SJSA1 (cell line): ENCODE measurements at places on chromosomes 5 and 9. TPM values are rescaled to one million over a fixed set of nuclear protein-coding genes. Genes with fewer than 3 reads are reported as not detected.

Gene MOB3B
- total RNA-seq = not detected in 2 replicates

Gene PTGES2
- 37.9 and 41.4 TPM in 2 replicates for total RNA-seq

DNA sequence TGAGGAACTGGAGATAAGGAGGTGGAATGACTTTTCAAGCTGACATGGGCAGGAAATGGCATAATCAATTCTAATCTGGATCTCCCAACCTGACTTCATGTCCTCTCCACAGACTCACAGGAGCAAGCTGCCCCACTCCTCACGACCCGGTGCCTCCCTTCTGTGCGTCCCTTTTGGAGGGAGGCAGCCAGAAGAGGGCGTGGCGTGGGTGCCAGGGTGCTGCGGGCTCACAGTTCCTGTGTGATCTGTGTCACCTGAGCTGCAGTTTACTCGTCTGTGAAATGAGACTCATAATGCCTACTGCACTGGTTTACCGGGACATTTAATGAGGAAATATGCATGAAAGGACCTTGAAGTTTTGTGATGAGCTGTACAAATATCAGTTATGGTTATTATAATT is 207.4 kb downstream of the DAB2IP start:
- H3K27me3 ChIP-seq = no peaks in the 10 kb centered on the region
- H3K4me3 ChIP-seq = no peak overlapping the region
- H3K36me3 ChIP-seq = no peaks in the 10 kb centered on the region

Gene ADGRD2
- not detected in 2 replicates for total RNA-seq

GRCh38 chr9:89347651-89348050 is 29.4 kb downstream of the SECISBP2 start:
- no peak overlapping the region for H3K27ac ChIP-seq
- DNase-seq = no peak
- H3K36me3 ChIP-seq = peaks cover 63% of the 10 kb centered on the region

DNA sequence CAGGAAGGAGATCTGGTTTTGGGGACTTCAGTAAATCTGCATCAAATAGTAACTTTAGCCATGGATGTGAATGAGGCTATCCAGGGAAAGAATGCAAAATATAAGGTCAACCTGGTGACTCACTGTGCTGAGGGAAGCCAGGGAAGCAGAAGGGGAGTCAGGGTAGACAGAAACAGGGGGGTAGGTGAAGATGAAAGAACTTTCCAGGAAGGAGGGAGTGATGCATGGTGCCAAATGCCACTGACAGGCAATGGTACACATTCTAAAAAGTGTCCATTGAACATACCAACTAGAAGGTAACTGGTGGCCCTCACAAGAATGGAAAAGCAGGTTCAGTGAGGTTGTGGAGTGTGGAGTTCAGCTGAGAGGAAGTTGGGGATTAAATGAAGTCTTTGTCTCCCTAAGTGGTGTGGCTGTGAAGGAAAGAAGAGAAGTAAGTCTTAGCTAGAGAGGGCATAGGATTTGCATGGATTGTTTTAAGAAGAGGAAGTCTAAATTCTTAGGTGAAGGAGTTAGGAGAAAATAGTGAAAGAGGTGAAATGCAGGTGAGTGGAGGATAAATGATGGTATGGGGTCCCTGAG is 35.5 kb downstream of the PALM2AKAP2 start:
- no peaks in the 10 kb centered on the region for H3K27me3 ChIP-seq
- H3K4me1 ChIP-seq = peaks cover 46% of the 10 kb centered on the region
- H3K27ac ChIP-seq = peak overlapping the region; percentile 96
- peaks cover 4% of the 10 kb centered on the region; the same call in 1 of the 2 replicates for H3K36me3 ChIP-seq

- no peak for DNase-seq
- H3K27ac ChIP-seq = no peak overlapping the region
- peaks cover 29% of the 10 kb centered on the region for H3K27me3 ChIP-seq
- no peaks in the 10 kb centered on the region for H3K36me3 ChIP-seq
- no peaks in the 10 kb centered on the region for H3K4me1 ChIP-seq
Observed at GRCh38 chr9:121447321-121447834, 52.3 kb downstream of the GGTA1 start.

Gene IL3
- not detected in 2 replicates for total RNA-seq

DNA sequence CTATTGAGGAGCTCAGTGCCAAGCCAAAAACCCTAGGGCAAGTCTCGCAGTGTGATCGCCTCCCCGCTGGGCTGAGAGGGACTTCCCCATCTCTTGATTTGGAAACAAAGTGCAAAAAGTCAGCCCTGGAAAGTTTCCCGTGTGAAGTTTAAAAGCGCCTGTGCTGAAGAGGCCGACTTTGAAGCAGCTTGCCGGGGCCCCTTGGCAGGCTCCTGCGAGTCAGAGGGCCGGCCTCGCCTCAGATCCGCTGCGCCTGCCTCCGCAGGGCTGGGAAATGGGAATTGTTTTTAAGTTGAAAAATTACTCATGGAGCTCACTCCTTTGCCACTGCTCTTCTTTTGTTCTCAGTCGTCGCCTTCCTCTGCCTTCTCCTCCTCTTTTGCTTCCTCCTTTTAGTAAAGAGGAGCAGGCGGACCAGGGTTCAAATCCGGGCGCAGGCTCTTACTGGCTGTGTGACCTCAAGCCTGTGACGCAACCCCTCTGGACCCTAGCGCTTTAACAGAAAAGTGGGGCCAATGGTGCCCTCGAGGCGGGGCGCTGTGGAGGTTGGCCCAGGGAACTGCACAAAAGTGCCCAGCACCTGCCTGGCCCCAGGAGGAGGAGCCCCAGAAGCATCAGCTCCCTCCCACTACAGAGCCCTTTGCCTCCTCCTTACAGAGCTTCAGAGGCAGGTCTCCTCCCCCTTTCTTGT is 14.7 kb upstream of the LHX2 start:
- no peaks in the 10 kb centered on the region for H3K36me3 ChIP-seq
- no peak overlapping the region for H3K27ac ChIP-seq
- H3K27me3 ChIP-seq = peaks cover 61% of the 10 kb centered on the region
- no peak for DNase-seq
- H3K4me3 ChIP-seq = no peak overlapping the region

Gene PCDHGB7
- total RNA-seq = 1.8 and 2.6 TPM in 2 replicates

DNA sequence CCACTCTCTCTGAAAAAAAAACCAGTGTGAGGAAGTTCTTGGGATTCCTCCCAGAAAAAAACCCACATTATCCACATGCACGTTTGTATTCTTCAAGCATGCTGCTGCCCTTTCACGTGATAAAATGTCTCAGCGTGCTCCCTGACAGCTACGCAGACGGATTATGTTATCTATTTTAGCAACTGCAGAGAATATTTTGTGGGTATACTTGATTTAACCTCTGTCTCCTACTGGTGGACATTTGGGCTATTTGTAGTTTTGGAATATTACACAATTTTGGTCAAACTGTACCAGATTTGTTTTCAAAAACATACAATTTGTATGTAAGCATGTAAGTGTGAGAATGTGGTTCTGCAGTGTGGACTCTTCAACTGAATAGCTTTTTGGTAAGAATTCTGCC is 10.7 kb downstream of the PRRC2B start:
- peaks cover 76% of the 10 kb centered on the region for H3K4me1 ChIP-seq
- no peak for DNase-seq
- H3K27me3 ChIP-seq = no peaks in the 10 kb centered on the region
- H3K27ac ChIP-seq = no peak overlapping the region
- no peak overlapping the region for H3K4me3 ChIP-seq
- no peaks in the 10 kb centered on the region for H3K36me3 ChIP-seq

Gene PCDHA1
- not detected in 2 replicates for total RNA-seq

Gene FBXO10
- 3.6 and 5.1 TPM in 2 replicates for total RNA-seq

- DNase-seq = no peak
- 0 out of 2 replicates have a peak, but pooled peaks cover 3% of the 10 kb centered on the region for H3K27me3 ChIP-seq
- no peak overlapping the region for H3K4me3 ChIP-seq
- H3K27ac ChIP-seq = no peak overlapping the region
Observed at GRCh38 chr5:180197016-180197702, 11.9 kb downstream of the RASGEF1C start.

DNA sequence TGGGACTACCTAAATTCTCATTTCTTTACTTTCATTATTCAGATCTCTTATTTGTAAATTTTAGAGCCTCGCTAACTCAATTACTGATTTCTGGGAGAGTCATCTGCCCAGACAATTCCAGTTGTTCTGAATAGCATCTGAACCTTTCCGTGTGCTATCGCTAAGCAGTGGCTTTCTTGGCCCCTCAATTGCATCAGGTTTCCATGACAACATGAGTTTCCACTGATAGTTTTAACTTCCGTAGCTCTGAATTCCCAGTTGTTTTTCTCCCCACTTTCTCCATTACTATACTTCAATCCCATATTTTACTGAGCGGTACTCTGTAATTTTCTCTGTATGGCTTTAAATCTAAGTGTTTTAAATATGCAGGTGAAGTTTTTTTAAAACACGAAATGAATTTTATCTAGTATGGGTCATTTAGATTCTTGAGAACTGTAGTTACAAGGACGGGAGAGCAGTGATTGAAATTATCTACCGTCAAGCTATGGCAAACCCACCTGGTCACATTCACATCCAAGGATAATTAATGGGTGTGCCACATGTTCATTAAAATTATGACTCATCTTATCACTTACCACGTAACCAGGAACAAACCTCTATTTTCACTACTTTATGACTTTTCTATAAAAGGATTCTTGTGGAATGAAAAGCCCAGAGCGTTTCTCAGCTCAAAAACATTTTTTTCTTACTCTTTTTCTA is 223.5 kb upstream of the PCSK5 start:
- no peak overlapping the region for H3K27ac ChIP-seq
- no peaks in the 10 kb centered on the region for H3K36me3 ChIP-seq
- H3K4me1 ChIP-seq = no peaks in the 10 kb centered on the region
- no peak for DNase-seq
- no peak overlapping the region for H3K4me3 ChIP-seq

GRCh38 chr9:655875-656274 is 185.6 kb upstream of the DMRT1 start:
- H3K27me3 ChIP-seq = no peaks in the 10 kb centered on the region
- no peak for DNase-seq
- H3K4me1 ChIP-seq = no peaks in the 10 kb centered on the region
- no peak overlapping the region for H3K4me3 ChIP-seq

- no peak for DNase-seq
- no peak overlapping the region for H3K27ac ChIP-seq
- H3K36me3 ChIP-seq = no peaks in the 10 kb centered on the region
- H3K27me3 ChIP-seq = no peaks in the 10 kb centered on the region
Observed at GRCh38 chr5:132471151-132471907, 19.2 kb downstream of the IRF1 start.

DNA sequence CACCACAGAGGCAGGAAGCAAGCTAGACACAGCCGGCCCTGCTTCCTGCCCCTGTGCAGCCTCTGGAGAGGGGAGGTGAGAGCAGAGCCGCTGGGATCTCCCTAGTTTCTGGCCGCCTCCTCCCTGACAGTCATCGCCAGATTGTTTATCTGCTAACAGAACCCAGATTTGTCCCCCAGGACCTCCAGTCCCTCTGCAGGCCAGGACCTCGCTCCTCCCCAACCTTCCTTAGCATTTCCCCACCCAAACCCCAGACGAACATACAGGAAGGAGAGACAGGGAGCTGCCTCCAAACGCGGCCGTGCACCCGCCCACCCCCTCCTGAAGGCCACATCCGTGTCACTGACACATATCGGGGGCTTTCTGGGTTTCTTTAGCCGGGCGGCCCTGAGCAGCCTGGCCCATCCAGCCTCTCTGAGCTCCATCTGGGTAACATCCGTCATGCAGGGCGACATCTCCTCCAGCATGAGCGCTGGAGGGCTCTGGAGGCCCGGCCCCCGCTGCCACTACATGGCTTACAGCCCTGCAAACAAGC is 47.5 kb downstream of the DBH start:
- no peak for DNase-seq
- no peaks in the 10 kb centered on the region for H3K4me1 ChIP-seq
- H3K36me3 ChIP-seq = peaks cover 4% of the 10 kb centered on the region; the same call in 1 of the 2 replicates
- H3K27me3 ChIP-seq = no peaks in the 10 kb centered on the region
- no peak overlapping the region for H3K27ac ChIP-seq

GRCh38 chr5:123186771-123187170 is 97.7 kb downstream of the PRDM6 start:
- H3K4me3 ChIP-seq = no peak overlapping the region
- no peak overlapping the region for H3K27ac ChIP-seq
- no peaks in the 10 kb centered on the region for H3K4me1 ChIP-seq
- no peak for DNase-seq
- no peaks in the 10 kb centered on the region for H3K27me3 ChIP-seq

DNA sequence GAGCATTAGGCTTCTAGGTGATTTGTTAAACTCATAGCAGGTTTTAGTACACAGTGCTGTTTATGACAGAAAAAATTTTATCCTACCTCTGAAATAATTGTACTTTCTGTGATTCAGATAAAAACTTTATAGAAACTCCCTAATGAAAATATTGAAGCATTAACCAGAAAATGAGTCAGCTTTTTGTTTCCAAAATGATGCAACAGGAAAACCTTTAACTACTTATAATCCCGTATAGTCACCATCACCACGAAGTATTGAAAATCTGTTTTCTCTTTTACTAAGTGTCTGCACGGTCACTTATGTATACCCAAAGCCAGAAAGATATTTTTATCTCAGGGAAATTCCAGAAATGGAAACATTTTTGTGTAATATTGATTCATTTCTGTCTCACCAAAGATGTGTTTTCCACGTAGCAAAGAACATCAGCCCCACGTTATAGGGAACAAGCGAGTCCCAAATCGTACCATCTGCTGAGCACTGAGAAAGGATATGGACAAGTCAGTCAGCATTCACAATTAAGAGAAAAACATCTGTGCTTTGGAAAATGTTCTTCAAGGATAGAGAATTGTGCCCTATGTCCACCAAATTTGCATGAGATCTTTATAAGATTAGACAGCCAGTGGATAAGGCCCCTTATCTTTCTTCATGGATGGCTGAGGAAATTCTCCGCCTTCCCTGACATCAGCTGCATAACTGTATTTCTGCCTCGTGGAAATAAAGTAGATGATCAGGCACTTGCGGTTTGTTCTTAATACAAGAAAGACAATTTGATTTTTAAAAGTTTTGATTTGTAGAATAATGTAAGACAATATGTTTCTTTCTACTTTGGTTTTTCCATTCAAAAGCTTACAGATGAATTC is 41.9 kb downstream of the TNFAIP8 start:
- no peak overlapping the region for H3K4me3 ChIP-seq
- 0 out of 2 replicates have a peak overlapping the region, but pooled peaks have one; percentile 19 for H3K27ac ChIP-seq
- H3K36me3 ChIP-seq = 0 out of 2 replicates have a peak, but pooled peaks cover 4% of the 10 kb centered on the region
- H3K4me1 ChIP-seq = peaks cover 16% of the 10 kb centered on the region

Gene DRD1
- total RNA-seq = 10.0 and 14.0 TPM in 2 replicates

GRCh38 chr5:74938250-74938933 is 72.2 kb upstream of the FAM169A start:
- no peaks in the 10 kb centered on the region for H3K27me3 ChIP-seq
- no peak overlapping the region for H3K27ac ChIP-seq
- DNase-seq = no peak
- no peak overlapping the region for H3K4me3 ChIP-seq

Gene FBN2
- 16.1 and 18.5 TPM in 2 replicates for total RNA-seq

- peaks cover 15% of the 10 kb centered on the region for H3K36me3 ChIP-seq
- peaks cover 45% of the 10 kb centered on the region for H3K4me1 ChIP-seq
- no peaks in the 10 kb centered on the region for H3K27me3 ChIP-seq
- H3K4me3 ChIP-seq = no peak overlapping the region
- DNase-seq = peak; percentile 46
Observed at GRCh38 chr9:116267021-116267420, 113.4 kb downstream of the PAPPA start.
